ENCODE measurements at places on chromosomes 12 and 14. TPM values are rescaled to one million over a fixed set of nuclear protein-coding genes. Genes with fewer than 3 reads are reported as not detected.

Gene EML5
- 0.43 TPM for total RNA-seq

Gene EIF2S1
- total RNA-seq: 88.2 TPM

DNA sequence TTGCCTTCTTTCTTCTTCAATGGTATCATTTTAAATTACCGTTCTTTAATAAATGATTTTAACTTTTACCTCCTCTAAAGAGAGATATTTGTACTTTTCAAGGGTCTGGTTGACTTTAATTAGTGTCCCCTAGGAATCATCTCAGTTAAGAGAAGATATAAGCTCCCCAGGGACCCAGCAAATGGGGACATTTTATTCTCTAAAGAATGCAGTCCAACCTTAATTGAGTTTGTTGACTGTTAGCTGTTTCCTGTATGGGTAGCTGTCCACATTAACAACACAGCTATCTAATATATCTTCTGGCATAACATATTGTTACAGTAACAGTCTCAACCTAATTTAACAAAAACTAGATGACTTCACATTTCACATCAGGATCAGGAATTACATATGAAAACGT, 241.6 kb upstream of the NPAS3 start:
- no peak for DNase-seq

Gene KLRK1
- 5.2 TPM for total RNA-seq

DNA sequence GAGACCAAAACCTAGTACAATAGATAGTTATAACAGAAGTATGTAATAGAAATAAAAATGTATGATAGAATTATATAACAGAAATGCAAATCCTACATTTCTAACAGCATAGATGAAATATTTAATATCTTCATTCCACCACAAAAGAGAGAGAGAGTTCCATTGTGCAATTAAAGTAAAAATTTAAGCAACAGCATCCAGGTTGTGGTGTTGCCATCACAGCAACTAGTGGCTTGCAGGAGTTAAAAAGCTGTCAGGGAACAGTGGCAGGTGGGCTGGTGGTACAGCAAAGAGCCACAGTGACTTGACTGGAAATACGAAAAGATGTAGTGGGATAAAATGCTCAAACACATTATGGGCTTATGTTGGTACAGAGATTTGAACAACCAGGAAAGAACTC, 57.1 kb upstream of the MDM1 start:
- no peak for DNase-seq

DNA sequence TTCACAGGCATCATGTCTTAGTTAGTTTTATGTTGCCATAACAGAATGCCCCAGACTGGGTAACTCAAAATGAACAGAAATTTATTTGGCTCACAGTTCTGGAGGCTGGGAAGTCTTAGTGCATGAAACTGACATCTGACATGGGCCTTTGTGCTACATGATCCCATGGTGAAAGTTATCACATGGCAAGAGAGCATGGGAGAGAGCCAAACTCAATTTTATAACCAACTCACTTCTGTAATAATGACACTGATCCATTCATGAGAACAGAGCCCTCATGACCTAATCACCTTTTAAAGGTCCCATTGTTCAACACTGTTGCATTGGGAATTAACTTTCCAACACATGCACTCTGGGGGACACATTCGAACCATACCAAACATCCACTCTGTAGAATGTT, 1015.1 kb downstream of the DIO2 start:
- DNase-seq: no peak

GRCh38 chr12:12180136-12180535, 86.7 kb downstream of the LRP6 start:
- no peak for DNase-seq

Gene KLRB1
- 1.4 TPM for total RNA-seq

Gene GPRC5D
- total RNA-seq: not detected

Gene EIF2S3B
- total RNA-seq: not detected

- no peak for DNase-seq
These were observed 62.1 kb downstream of the SPTB start for GRCh38 chr14:64817631-64818030.

DNA sequence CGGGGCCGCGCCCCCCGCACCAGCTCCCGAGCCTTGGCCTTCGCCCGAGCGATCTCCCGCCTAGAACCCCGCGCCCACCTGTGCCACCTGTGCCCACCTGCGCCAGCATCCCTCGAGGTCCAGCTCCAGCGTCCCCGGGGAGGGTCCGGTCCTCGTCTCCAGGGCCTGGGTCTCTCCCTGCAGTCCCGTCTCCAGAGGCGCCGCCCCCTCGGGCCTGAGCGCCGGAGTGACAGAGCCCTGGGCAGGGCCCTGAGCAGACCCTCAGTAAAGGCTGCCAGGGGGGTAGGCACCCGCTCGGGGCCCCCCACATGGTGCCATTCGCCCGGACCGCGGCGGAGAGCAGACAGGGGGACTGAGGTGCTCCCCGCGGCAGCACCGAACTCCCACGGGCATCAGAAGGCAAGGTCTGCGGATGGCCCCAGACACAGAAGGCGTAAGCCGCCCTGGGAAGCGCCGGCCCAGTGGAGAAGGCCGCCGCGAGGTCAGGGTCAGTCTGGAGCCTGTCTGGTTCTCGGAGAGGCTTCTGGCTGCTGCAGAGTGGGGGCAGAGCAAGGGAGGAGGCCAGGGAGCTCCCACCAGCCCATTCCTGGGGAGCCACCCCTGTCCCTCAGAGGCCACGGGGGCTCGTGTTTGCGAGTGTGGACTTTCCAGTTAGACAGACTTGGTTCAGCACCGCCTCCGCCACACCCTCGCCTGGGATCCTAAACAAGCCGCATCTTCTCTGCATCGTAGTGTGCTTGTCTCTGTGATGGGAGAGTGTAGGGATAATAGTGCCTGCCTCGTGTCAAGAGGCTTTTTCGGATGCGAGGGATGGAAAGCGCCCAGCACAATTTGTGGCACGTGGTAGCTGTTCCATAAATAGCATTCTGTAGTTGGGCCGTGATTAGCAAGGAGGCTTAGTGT, 1.1 kb upstream of the PPP1R13B start:
- DNase-seq: peak; percentile 41

Data from heart right ventricle (tissue), 16 donors.